Stimulated activated CD4-positive, alpha-beta T cell treated with anti-CD3 and anti-CD28 coated beads, Interleukin-1b, Interleukin-23, amount 100 ng/mL, for 1 hour (primary cell): ENCODE measurements at places on chromosomes 3 and 15.

GRCh38 chr3:152505926-152506325 lies 237.2 kb downstream of the MBNL1 start:
- no peak for DNase-seq

- no peak for DNase-seq
These were observed 446.8 kb upstream of the DPH6 start for GRCh38 chr15:35992791-35993190.

GRCh38 chr3:133396906-133397305 lies 3.0 kb upstream of the BFSP2 start:
- no peak for DNase-seq

DNA sequence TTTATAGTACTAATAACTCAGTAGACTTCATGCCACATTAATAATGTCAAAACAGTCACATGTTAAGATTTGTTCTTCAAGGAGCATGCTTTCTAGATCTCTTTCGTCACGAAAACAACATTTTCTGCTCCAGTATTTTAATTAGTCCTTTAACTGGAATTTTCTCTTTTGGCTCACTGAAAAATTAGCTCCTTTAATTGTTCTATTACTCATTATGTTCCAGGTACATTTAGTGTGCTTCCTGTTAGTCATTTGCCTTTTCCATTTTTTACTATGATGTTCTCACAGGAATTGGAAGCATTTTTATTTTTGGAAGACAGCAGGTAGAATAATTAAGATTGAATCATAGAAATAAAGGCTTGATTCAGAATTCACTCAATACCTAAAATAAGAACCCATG lies 111.2 kb downstream of the SLC9A9 start:
- DNase-seq, result no peak

DNA sequence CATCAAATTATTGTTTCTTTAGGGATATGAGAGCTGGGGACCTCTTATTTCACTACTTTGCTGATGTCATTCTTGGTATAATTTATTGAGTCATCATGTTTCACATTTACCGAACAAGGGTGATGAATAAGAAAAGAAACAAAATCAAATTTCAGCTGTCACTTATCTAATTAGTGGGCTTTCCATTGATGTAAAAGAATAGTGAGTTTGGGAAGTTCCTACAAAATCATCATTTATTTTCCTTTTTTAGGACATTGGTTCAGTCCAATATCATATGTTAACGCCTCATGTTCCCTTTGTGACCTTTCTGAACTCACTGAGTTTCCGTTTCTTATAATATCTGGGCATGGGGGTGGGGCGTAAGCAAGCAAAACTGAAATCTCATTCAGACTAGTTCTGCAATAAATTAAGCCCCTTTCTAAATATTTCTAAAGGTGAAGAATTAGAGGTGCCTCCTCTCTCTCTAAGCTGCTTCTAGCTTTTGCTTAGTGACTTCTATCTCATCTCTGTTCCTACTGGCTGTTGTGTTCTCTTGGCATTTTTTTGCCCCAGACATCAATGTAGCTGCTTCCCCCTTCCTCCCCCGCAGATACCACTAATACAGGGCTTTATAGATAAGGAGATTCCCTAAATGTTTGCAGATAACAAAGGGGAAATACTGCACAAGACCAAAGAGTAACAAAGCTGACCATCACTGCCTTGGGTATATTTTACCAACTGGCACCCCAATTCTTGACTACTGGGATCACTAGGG lies 238.0 kb upstream of the CTNNB1 start:
- no peak for DNase-seq

GRCh38 chr3:185316740-185317412 lies 46.1 kb upstream of the MAP3K13 start:
- DNase-seq, result no peak

DNA sequence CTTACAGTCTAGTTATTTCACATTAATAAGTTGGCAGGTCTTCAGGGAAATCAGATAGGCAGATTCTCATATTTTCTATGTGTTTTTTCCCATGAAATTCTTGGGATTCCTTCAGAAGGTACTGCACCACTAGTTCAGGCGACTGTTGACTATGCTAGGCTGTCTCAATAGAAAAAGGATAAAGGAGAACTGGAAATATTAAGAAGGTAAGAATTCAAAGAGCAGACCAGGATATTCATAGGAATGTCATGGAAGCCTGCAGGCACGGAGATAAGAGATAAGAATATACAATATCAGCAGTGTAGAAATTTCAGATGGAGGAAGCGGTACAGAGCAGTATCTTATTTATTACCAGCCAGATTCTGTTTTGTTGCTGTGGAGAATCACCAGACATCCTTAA lies 432.1 kb upstream of the MDFIC2 start:
- DNase-seq, result no peak

DNA sequence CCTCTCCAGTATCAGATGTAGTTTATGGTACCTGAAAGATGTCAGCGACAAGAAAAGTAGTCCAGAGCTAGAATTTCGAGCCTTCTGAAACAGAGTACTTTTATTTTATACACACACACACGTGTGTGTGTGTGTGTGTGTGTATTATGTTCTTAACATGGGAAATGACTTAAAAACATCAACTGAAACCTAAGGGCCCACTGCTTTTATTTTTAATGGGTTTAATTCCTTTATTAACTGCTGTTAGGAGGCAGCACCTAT lies 1.9 kb downstream of the TCF12 start:
- DNase-seq, result no peak

DNA sequence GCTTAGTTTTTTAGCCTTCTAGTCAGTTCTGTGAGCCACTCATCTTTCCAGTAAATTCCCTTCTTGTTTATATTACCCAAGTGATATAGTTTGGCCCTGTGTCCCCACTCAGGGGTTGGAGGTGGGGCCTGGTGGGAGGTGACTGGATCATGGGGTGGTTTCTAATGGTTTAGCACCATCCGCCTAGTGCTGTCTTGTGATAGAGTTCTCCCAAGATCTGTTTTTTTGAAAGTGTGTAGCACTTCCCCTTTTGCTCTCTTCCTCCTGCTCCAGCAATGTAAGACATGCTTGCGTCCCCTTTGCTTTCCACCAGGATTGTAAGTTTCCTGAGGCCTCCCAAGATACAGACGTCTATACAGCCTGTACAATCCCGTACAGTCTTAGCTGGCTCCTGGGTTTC lies 53.7 kb upstream of the INO80 start:
- DNase-seq, result no peak

- no peak for DNase-seq
These were observed 114.2 kb upstream of the TJP1 start for GRCh38 chr15:29936353-29937049.

GRCh38 chr3:31813686-31814085 lies 167.4 kb downstream of the OSBPL10 start:
- DNase-seq, result no peak

GRCh38 chr15:87268675-87269074 lies 987.9 kb downstream of the NTRK3 start:
- no peak for DNase-seq
